ENCODE measurements at places on chromosomes 7 and 10. TPM values are rescaled to one million over a fixed set of nuclear protein-coding genes. Genes with fewer than 3 reads are reported as not detected.

NCAPG2 gene
- polyA plus RNA-seq = 34.1 TPM

PTPN20 gene
- 0.17 TPM for polyA plus RNA-seq

WBP1L gene
- 23.8 TPM for polyA plus RNA-seq

ATOH7 gene
- polyA plus RNA-seq = 1.4 TPM

ZPBP gene
- polyA plus RNA-seq = not detected

DNAH11 gene
- polyA plus RNA-seq = not detected

BAMBI gene
- polyA plus RNA-seq = 71.5 TPM

ABCB1 gene
- polyA plus RNA-seq = 8.5 TPM

GPR85 gene
- polyA plus RNA-seq = 6.7 TPM

MYPN gene
- not detected for polyA plus RNA-seq

VKORC1L1 gene
- polyA plus RNA-seq = 22.5 TPM

SLC29A3 gene
- polyA plus RNA-seq = 7.7 TPM

TSPAN12 gene
- polyA plus RNA-seq = 0.98 TPM

HNRNPH3 gene
- 233 TPM for polyA plus RNA-seq

Data from brain (organoid and tissue), 16 donors.